GM12891 (cell line): ENCODE measurements at places on chromosomes 12 and 14.

DNA sequence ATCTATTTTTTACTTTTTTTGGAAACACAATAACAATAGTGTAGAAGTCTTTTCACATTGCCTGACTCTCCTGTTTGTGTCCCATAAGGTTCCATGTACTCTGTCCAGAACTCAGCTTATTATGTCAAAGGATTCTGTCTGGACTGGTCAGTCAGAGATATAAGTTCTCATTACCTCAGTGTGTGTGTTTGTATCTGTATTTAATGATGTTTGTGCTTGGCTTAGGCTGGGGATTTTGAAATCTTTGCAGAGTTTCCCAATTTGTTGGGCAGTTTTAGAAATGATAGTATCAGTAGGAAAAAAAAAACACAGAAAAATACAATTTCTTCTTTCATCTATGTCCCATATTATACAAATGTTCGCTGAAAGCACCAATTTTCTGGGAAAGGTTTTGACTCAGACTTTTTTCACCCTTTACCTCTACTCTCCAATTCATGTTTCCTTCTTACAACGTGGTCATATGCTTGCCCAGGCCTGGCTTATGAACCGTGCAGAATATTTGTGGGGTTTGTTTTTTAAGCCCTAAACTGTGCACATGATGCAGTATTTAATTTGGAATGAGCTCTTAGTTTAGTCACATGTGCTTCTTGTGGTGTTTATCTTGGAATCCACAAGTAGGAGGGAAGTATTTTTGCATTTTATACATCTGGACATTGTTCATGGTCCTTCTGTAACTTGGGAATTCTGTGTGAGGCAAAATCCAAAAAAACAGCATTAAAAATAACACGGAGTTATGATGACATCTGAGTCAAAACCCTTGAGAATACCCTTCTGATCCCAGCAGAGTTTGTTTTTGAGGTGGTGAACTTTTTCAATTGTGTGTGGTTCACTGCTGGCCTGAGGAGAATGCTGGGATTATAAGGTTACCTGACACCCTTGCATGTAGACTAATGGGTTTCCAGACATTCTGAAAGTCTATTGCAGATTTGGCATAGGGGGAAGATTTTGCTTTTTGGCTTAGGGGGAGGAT lies 121.2 kb downstream of the RAD51B start:
- DNase-seq = no peak

- no peak for DNase-seq
Measured at GRCh38 chr12:133233993-133234564, 1.6 kb downstream of the ANHX start.

DNA sequence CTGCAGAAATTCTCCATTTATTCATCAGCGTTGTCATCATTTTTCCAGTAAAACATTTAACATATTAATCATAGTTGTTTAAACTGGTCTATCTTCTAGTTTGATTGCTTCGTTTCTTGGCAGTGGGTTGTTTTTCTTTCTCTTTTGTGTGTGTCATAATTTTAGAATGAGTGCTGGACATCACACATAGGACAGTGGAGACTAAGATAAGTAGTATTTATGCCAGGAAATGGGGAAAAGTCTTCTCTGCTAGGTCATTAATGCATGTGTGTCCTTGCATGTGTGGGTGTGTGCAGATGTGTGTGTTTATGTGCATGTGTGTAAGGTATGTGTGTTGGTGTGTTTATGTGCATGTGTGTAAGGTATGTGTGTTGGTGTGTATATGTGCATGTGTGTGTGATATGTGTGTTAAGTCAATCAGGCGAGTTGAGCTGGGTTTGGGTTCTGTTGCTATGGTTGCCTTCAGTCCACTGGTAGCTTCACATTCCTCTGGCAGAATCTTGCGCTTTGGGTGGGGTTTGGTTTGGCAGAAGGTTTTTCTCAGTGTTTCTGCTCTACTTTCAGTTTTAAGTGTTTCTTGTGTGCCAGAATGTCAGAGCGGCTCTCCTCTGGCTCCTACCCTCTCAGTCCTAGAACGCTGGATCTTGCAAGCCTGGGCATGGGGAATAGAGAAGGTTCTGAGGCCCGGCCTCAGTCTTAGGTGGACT lies 7.8 kb upstream of the ADGRD1 start:
- DNase-seq = no peak

- no peak for DNase-seq
Measured at GRCh38 chr12:49673446-49674317, 33.5 kb downstream of the FMNL3 start.

DNA sequence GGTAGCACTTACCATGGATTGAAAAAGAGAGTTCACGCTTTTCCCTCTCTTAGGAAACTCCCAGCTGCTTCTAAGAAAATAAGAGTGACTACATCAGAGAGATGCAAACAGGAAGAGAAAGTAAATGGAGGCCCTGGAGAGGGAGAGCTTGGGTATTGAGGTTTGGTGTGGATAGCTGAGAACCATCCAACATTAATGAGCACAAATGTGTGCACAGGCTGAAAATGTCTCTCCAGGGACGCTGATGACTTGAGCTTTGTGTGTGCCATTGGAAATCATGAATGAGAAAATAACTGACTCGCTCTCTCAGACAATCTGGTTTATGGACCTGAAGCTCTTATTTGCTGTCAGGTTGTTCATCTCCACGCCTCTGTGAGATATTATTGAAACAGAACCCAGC lies 318.8 kb downstream of the NRXN3 start:
- no peak for DNase-seq
